ENCODE measurements at places on chromosomes 1 and 21. TPM values are rescaled to one million over a fixed set of nuclear protein-coding genes. Genes with fewer than 3 reads are reported as not detected.

Gene ADORA1
- total RNA-seq: 3.8 TPM

Gene ABCG1
- total RNA-seq: 7.3 TPM

Gene ALG14
- total RNA-seq: 0.70 TPM

Gene OR10Z1
- not detected for total RNA-seq

Gene TCHHL1
- total RNA-seq: not detected

Gene C1orf226
- total RNA-seq: 12.5 TPM

Gene SYDE2
- total RNA-seq: 20.1 TPM
